ENCODE measurements at places on chromosomes 1 and 21. TPM values are rescaled to one million over a fixed set of nuclear protein-coding genes. Genes with fewer than 3 reads are reported as not detected.
A peak's percentile ranks its signal among the peaks of the same experiment; 100 is the strongest.

- peak; percentile 20 for DNase-seq
These were observed 179.2 kb downstream of the PATJ start for GRCh38 chr1:61921435-61921834.

GRCh38 chr1:156155756-156156510, 2.5 kb downstream of the SEMA4A start:
- DNase-seq = no peak

DNA sequence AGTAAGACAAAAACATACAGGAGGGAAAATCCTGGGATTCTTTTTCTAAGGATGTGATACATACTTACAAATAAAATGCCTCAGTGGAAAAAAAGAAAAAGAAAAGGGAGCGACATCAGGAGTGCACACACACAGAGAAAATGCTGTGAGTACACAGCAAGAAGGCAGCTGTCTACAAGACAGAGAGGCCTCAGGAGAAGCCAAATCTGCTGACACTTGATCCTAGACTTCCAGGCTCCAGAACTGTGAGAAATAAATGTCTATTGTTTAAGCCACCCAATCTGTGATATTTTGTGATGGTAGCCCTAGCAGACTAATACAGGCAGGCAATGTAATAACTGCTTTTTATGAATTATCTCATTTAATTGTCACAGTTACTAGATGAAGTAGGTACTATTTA, 17.0 kb upstream of the TRIM45 start:
- peak; percentile 40 for DNase-seq

DNA sequence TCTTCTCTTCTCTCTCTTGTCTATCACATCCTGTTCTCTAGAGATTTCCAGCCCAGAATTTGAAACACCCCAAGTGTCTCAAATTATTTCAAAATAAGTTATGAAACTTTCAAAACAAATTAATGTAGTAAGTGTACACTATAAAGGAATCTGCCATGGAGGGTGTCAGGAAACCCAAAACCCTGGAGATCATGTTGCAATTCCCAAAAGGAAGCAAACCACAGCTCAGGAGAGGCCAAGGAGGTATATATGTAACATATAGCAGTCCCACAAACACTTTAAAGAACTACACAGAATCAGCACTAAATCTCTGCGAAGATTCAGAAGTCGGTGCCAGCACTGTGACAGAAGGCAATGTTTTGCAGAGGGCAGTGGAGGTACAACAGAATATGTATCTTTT, 26.6 kb downstream of the PTPN14 start:
- DNase-seq = no peak

- DNase-seq = no peak
These were observed 9.5 kb downstream of the ERG start for GRCh38 chr21:38488640-38489270.

DNA sequence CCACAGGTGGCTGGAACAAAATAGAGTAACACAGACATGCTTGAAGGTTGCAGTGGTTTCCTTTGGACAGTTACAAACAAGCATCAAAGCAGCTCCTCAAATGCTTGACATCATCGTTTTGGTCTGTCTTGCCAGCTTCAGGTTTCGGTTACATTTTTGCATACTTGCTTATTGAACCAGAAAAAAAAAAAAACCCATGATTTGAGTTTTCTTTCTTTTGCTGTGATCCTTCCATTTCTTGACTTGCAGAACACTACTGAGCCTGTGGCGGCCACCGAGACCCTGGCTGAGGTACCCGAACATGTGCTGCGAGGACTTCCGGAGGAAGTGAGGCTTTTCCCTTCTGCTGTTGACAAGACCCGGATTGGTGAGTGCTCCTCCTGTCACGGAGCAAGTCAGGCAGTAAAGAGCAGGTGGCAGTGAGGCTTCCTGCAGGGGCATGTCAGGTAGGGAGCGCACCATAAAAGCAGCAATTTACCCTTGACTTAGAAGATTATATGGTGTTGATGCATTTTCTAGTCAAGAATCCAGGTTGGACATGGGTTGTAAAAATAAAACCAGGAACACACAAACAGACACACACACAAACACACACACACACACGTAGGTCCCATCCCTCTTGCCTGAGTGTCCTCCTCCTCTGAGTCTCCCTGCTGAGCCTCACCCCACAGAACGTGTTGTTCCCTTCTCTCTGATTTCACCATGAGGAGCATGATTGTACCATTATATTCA, 30.9 kb downstream of the PRDM2 start:
- DNase-seq = no peak

DNA sequence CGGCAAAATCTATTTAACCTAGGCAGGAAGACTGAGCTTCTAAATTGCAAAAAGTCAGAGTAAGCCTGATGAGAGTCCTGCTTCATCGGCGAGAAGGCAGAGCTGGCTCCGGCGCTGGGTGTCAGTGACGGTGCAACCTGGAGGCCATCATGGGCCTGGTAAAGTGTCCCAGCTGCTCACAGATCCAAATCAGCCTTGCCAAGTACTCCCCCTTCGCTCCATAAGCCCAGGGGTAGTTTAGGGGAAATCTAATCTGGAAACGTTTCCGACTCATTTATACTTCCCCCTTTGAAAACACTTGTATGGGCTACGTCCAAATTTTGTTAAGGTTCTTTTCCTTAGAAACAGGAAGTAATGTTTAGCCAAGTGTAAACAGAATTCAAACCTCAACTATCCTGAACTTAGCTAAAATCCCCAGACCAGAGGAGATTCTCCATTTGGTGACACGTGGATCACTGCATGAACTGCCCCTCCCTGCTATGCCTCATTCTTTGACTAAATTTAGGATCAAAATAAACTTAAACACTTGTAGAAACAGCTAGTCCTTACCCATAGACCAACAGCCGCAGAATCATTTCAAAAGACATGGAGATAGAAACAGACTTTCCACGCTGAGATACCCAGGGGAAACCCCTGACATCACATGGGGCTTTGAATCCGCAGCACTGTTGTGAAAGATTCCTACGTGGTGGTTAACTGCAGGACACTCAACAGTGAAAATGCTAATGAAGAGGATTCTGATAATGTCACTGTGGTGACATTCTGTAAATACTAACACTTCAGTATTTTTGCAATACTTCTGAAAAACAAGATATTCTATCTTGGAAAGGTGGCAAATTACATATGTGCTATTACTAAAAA, 172.7 kb downstream of the TGFBR3 start:
- DNase-seq = peak; percentile 14

DNA sequence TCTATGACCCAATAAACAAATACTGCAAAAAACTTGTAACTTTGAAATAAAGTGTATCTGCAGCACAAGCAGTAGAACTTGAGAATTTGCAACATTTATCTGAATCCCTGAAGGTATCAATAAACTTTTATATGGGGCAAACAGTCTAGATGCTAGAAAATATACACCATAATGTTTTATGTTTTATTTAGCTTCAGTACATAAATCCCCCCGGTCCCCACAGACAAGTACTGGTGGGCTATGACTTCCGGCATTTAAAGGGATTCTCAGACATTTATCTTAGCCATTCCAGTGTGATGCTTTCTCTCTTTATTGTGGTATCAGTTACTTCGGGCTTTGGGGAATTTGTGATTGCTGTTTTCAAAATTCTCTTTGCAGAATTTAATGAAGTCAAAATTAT, 390.4 kb downstream of the SIPA1L2 start:
- no peak for DNase-seq

- DNase-seq = peak; percentile 59
These were observed 67.6 kb upstream of the SLC22A15 start for GRCh38 chr1:115908565-115909274.

DNA sequence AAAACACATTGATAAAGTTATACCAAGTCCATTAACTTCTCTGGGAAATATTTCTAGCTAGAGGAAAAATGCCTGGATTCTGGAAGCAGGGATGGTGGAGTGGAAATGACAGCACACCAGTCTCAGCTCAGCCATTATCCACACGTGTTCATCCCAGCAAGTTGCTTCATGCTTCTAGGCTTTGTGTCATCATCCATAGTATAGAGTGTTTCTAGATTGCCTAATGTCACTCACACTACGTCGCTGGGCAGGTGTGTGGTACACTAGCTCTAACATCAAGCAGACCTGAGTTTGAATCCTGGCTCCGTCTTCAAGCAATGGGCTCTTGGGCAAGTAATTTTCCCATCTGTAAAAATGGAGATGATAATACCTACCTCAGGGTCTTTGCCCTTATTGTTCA, 326.3 kb downstream of the PBX1 start:
- DNase-seq = no peak

DNA sequence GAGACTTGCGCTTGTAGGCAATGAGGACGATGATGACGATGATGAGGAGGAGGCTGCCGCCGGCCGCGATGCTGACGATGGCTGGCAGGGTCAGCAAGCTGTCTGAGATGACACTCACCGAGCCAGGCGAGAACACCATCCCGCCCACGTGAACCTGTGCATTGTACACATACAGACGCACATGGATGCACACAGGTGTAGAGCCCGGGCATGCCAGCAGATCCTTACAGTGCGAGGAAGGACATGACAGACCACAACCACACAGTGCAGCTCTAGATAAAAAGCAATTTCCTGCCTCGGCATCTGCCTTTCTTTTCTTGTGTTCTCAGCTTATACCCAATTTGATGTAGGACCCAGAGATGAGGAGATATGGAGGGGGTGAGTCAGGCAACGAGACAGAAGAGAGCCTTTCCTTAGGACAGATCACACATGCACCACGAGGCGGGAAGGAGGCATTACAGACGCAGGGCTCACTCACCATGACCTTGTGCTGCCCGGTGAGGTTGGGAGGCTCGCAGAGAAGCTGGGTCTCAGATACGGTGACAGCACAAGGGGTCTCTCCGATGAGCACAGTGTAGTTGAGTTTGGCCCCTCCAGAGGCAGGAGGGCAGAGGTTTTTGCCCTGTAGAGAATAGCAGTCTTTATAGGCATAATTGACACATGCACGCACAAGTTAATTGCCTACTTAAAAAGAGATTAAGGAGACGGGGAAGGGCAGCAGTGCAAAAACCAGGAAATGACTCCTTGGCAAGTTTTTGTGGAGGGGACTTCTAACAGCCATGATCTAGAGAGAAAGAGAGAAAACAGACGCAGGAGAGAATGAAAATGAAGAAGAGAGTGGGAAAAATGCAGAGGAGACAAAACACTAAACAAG, 133.9 kb upstream of the CD34 start:
- no peak for DNase-seq

DNA sequence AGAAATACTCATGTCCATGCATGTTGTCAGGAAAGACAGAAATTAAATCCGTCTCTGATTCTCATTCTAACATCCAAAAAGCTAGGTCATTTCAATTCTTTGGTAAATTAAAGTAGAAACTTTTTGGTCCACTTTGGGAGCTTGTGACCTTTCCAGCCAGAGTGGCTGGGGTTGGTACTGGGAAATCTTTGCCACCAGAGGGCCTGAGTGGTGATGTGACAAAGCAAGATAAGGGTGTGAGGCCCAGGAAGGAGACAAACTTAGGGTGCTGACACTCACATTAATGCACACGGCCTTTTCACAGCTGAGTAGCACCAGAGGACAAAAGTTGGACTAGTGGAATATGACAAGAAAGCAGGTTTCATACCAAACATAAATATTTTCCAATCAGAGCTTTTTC, 144.3 kb downstream of the DNM3 start:
- DNase-seq = peak; percentile 50

DNA sequence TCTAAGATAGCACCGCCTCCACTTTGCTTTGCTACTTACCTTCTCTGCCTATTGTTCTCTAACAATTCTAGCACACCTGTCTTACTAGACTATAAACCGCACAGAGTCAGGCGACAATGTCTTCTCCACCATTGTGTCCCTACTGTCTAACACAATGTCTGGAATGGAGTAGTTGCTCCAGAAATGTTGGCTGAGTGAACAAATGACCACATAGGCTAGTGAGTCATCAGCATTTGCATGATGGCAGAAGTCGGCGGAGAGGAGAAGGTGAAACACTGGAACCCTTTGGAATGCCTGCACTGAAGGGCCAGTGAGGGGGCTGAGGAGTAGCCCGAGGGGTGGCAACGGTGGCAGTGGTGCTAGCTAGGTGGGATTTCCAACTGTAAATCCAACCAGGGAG, 14.0 kb upstream of the PABPC4 start:
- no peak for DNase-seq

DNA sequence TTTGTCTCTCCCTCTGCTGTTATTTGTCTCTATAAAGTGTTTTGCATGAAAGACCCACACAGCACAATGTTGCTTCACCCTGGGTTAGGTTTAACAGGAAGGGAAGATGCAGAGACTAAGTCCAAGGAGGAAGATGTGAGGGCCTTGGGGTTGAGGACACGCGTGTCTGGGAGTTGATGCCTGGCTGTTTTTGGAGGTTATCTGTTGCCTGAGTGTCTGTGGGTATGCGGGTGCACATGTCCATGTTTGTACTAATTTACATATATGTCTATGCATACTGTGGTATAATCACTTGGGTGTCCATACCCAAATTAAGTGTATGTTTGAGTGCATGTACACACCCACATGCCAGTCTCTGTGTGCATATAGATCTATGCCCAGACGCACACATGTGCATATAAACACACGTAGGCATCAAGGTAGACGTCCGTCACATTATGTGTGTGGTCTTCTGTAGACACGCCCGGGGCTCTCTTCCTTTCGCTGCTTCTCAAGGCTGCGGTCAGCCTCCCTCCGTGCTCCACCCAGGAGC, 962 bp upstream of the MAN1C1 start:
- DNase-seq = no peak

- no peak for DNase-seq
These were observed 690 bp upstream of the RNF19B start for GRCh38 chr1:32965251-32965747.

GRCh38 chr1:43267291-43267805, 2.4 kb upstream of the TMEM125 start:
- no peak for DNase-seq

GRCh38 chr1:93394514-93394913, 48.8 kb downstream of the DR1 start:
- DNase-seq = no peak

Gene ITPKB
- total RNA-seq = 66.0 TPM

Gene ZNF648
- total RNA-seq = 1.1 TPM

Gene HRNR
- total RNA-seq = not detected

Gene MRPL24
- total RNA-seq = 180 TPM

Gene TP53BP2
- 25.3 TPM for total RNA-seq

Gene ZBED6
- total RNA-seq = 10.3 TPM

Gene GJA9
- not detected for total RNA-seq

Gene GCSAML
- total RNA-seq = 0.32 TPM
